ENCODE measurements at places on chromosomes 13 and 19. TPM values are rescaled to one million over a fixed set of nuclear protein-coding genes. Genes with fewer than 3 reads are reported as not detected.
A peak's percentile ranks its signal among the peaks of the same experiment; 100 is the strongest.

GRCh38 chr19:42075364-42075615, 676 bp upstream of the ZNF574 start:
- no peak for DNase-seq

- DNase-seq: no peak
Observed at GRCh38 chr13:80688593-80688992, 347.7 kb upstream of the SPRY2 start.

GRCh38 chr19:30118221-30118620, 176.2 kb downstream of the URI1 start:
- DNase-seq: no peak

DNA sequence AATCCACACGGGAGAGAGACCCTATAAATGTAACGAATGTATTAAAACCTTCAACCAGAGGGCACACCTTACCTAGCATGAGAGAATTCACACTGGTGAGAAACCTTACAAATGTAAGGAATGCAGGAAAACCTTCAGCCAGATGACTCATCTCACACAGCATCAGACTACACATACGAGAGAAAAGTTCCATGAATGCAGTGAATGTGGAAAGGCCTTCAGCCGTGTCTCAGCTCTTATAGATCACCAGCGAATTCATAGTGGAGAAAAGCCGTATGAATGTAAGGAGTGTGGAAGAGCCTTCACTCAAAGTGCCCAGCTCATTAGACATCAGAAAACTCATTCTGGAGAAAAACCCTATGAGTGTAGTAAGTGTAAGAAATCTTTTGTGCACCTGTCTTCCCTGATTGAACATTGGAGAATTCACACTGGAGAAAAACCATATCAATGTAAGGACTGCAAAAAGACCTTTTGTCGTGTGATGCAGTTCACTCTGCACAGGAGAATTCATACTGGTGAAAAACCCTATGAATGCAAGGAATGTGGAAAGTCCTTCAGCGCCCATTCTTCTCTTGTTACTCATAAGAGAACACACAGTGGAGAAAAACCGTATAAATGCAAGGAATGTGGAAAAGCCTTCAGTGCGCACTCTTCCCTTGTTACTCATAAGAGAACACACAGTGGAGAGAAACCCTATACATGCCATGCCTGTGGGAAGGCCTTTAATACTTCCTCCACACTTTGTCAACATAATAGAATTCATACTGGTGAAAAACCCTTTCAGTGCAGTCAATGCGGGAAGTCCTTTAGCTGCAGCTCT, 16.0 kb downstream of the ZNF582 start:
- DNase-seq: no peak

GRCh38 chr19:53600217-53600616, 31.6 kb upstream of the DPRX start:
- DNase-seq: no peak

- DNase-seq: no peak
Observed at GRCh38 chr19:34273121-34273520, 18.8 kb downstream of the GARRE1 start.

GRCh38 chr13:52070929-52071523, 46.5 kb downstream of the UTP14C start:
- no peak for DNase-seq

GRCh38 chr19:30799865-30800755, 427.9 kb downstream of the ZNF536 start:
- DNase-seq: peak; percentile 39

DNA sequence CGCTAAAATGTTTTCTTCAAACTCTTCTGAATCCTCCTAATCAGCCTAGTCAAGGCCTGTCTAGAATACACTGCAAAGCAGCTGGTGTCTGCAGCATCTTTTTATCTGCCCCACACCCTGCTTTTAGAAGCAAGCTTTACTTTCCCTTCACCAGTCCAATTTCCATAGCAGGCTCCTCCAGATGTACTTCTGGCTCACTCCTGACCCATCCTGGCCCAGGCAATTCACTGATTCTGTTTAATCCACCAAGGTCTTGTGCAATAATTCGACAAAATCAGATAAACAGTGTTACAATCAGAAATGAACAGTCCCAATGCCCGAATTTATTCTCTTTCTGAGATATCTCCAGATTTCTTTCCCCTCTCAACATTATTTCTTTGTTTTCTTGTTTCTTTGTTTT, 415.2 kb upstream of the SGCG start:
- no peak for DNase-seq

GRCh38 chr19:56116606-56117005, 4.5 kb downstream of the ZNF787 start:
- DNase-seq: no peak

The YJEFN3 gene
- total RNA-seq: 3.6 TPM

The NDUFS7 gene
- 32.2 TPM for total RNA-seq

DNA sequence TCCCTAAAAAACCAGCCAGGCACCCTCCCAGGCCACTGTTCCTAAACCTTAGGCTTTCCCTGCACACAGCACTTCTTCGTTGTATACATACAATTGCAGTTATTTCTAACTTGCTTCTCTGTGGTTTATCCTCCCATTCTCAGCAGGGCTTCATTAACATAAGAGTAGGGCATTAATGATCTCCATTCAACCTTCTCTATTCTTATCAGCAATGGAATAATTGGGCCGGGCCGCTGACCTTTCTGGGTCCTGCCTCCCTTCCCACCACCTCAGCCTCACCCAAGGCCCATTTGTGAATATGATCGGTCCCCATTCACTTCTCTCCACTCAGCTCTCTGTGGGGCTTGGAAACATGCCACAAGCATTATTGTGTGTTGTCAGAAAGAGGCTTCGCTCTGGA, 184.2 kb downstream of the SUCLA2 start:
- DNase-seq: no peak

- DNase-seq: no peak
Observed at GRCh38 chr13:23081220-23081619, 99.6 kb upstream of the SGCG start.

The SLC39A3 gene
- 10.1 TPM for total RNA-seq

GRCh38 chr13:76852986-76853385, 33.2 kb downstream of the KCTD12 start:
- DNase-seq: no peak

GRCh38 chr13:75764926-75765310, 128.8 kb downstream of the LMO7 start:
- no peak for DNase-seq

The PTPRH gene
- 31.2 TPM for total RNA-seq

The ZNF221 gene
- total RNA-seq: 32.2 TPM

The SWSAP1 gene
- 2.1 TPM for total RNA-seq

- no peak for DNase-seq
Observed at GRCh38 chr13:99774644-99775043, 196.9 kb downstream of the ZIC5 start.

DNA sequence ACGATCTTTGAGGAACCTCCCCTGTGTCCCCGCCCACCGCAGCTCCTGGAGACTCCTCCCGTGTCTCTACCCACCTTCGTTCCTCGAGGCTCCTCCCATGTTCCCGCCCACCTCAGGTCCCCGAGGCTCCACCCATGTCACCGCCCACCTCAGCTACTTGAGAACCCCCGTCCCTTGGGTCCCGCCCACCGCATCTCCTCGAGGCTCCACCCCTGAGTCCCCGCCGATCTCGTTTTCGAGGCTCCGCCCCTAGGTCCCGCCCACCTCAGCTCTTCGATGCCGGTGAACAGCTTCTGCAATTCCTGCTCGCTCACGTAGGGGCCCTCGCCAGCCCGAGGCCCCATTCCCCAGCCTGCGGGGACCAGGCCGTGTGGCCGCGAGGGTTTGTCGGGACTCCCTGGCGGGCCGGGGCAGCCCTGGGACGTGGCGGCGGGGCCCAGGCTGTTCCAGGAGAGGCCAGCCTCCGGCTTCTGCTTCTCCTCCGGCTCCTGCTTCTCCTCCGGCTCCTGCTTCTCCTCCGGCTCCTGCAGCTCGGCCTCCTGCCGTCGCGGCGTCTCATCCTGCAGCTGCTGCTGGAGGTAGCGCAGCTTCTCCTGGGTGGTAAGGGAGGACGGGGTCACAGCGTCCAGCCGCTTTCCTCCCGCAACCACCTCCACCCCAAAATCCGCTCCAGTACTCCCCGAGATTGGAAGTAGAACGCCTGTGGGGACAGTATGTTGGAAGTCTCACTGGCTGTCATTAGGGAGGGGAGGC, 16.7 kb downstream of the TSKS start:
- peak; percentile 41 for DNase-seq

DNA sequence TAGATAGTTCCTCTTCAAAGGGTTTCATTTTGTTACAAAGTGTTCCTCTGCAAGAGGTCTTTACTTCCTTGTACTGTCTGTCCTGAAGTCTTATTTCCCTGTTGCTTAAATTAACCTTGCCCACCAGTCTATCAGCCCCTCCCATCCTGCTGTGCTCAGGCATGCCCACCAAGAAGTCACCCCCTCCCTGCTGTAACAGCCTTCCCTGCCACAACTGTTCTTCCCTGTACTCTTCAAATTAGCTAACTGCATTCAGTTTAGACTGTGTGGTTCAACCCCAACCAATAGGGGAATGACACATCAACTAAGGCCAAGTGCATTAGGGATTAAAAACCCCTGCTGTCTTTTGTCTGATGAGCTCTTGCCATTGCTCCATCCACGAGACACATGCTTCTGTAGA, 34.4 kb upstream of the ZNF562 start:
- peak; percentile 10 for DNase-seq

GRCh38 chr13:112065521-112065866, 1.5 kb upstream of the SOX1 start:
- no peak for DNase-seq

DNA sequence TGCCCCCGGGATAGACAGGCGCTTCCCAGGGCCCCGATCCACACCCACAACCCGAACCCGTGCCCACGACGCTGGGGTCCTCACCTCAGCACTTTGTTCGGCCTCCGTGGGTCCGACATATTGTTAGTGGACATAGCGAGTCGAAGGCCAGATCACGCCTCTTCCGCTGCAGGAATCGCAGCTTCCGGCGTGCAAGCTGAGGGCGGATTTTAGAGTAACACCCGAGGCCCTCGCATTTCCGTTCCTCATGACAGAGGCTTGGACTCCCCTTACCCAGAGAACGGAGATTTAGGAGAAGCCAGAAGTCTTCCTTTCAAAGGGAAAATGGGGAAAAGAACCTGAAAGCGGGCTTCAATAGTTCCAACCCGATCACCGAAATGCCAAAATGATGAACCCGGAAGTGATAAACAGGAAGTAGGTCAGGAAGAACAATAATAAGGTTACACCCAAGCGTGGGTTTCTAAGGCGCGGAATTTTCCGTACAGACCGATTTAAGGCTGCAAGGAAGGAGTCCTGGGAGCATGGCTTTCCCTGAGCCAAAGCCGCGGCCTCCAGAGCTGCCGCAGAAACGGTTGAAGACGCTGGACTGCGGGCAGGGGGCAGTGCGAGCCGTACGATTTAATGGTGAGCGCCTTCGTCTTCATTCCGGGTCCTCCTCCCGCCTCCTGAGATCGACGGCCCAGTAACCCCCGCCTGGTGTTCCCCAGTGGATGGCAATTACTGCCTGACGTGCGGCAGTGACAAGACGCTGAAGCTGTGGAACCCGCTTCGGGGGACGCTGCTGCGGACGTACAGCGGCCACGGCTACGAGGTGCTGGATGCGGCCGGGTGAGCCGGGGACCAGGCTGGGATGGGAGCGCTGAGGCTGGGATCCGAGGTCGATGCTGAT, 2.9 kb downstream of the WDR83 start:
- peak; percentile 81 for DNase-seq

DNA sequence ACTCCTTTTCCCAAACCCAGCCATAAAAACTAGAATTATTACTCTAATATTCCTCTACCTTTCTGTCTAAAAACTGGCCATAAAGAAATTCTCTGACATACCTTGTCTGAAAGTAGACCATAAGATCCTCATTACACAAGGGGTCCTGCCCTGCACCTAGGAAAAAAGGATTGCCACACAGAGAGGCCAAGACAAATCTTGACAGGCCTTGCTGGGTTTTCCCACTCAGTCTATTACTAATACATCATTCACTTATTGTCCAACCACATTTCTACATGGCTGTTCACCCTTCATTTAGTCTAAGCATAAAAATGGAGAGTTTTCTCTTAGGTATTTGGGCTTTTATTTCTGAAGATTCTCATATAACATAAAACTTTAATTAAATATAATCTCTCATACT, 319.8 kb downstream of the PCDH20 start:
- no peak for DNase-seq

DNA sequence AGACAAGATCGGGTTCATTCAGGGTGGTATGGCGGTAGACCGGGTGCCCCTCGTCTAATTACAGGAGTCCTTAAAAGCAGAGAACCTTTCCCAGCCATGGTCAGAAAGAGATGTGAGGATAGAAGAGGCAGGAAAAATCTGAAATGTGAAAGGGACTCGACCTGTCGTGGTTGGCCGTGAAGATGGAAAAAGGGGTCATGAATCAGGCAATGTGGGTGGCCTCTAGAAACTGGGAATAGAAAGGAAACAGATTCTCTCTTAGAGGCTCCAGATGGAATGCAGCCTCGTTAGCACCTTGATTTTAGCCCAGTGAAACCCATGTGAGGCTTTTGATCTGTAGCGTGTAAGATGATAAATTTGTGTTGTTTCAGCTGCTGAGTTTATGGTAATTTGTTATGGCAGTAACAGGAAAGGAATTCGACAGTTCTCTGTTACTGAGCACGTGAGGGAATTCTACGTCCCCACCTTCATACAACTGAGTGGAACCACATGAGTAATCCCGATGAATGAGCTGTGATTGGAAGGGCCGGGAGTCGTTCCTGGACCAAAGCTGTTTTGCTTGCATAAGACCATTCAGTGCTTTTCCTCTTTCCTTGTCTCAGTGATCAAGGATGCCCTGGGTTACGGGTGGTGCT, 11.0 kb upstream of the CA11 start:
- DNase-seq: peak; percentile 20

DNA sequence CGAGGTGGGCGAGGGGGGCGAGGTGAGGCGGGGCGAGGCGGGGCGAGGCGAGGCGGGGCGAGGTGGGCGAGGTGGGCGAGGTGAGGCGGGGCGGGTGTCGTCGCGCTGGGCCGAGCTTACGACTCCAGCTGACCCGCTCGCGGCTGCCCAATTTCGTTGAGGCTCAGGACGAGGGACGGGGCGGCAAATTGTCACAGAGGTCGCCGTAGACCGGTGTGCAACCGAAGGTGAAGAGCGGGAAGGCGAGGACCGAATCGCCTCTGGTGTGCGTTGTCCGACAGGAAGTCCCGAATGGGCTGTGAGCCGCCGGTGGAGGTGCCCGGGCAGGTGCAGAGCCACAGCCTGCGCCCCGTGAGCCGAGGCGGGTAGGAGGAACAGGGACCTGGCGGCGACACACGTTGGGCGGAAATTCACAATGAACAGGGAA, at the start of gene LACC1:
Gene LACC1 (plus strand): TSS at position 150 of the 427 bp plus-strand sequence. CDS start 1,082 bp downstream, outside the sequence.
- peak; percentile 69 for DNase-seq

- DNase-seq: no peak
Observed at GRCh38 chr19:14039181-14039580, 7.6 kb downstream of the IL27RA start.

DNA sequence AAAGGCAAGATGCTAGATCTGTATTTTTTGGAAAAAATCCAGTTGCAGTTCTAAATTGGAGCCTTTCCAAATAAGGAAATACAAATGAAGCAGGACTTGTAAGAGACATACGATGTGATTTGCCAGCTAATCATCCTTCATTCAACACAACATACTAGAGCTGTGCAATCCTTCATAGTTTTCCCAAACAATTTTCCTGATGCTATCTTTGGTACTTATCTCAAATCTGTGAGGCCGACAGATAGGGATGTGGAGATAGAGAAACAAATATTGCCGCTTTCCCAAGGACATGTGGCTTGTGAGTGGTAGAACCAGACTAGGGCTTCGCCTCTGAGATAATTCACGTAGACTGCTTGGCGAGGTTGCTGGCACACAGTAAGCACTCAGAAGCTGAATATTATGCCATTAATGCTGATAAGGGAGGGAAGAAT, 176.6 kb downstream of the LMO7 start:
- no peak for DNase-seq

All from transverse colon (tissue), 4 donors.